Activated CD4-positive, alpha-beta T cell treated with anti-CD3 and anti-CD28 coated beads, Interleukin-2, amount 50 U/mL, for 24 hours (primary cell): ENCODE measurements at places on chromosomes 12 and 14.

DNA sequence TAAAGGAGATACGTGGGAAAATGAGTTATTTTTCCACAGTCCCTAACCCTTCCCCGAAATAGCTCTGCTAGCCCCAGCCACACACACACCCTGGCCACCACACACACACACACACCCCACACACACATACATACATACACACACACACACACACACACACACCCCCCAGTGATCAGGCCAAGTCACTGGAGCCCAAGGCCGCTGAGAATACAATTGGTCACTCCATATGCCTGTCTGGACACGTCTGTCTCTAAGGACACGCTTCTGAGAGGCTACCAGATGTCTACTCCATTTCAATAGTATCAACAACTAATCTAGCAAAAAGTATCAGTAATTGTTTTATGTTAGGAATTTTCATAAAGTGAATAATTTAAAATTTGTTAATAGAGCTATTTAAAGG lies 13.0 kb upstream of the DIABLO start:
- no peak for DNase-seq

GRCh38 chr14:34119107-34119858 lies 168.4 kb upstream of the EGLN3 start:
- DNase-seq, result no peak

DNA sequence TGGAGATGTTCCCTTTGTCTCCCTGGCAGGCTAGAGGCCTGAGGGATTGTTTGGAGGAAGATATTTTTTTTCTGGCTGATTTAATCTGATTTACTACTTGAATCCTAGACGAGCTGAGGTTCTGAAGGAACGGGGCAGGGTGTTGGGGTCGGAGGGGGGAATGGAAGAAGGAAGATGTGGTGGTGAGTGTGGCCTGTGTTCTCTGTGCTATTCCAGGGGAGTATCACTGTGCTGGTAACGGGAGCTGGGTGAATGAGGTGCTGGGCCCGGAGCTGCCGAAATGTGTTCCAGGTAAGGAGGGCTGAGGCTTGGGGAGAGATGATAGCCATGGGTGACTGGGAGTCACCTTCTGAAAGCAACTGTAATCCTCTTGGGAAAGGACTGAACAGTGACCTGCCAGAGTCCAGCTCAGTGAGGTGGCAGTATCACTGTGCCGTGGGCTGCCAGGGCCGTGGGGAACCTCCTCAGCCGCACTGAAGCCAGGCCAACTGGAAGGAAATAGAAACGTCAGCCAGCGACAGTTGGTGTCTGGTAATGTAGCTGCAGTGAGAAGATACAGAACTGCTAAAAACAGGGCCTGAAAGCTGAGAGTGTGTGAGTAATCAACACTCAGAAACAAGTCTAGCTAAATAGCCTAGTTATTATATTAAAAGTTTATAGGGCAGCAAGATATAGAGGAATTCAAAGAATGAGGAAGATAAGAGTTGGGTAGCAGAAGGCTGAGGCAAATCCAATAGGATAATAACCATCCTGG lies 7.9 kb downstream of the C1S start:
- DNase-seq, result no peak

GRCh38 chr12:55034218-55034617 lies 14.4 kb downstream of the NEUROD4 start:
- DNase-seq, result no peak

DNA sequence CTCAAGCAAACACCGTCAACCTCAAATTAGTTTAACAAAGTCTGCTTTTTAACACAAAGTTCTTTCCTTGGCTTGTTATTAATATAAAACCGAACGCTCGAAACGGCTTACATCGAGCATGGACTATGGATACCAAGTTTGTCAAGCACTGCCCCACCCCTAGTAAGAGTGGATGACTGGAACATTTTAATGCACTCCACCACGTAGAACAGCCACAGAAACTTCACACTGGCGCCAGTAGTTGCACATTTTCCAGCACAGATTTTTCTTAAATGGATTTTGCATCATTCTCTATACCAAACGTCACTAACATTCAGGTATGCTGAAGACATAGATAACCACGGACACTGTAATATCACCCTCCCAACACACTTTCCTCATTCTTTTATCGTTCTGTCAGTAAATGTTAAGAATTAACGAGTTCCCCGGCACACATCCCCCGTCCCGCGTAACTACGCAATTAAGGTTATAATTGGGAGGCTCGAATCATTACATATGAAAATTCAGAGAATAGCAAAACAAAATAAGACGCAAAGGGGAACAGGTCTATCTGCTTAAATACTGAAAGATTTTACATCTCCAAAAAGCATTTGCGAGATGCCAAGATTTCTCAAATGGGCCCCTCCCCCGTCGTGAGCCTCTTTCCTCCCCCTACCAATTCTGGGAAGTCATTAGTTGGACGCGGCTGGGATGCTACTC lies 990 bp downstream of the FERMT2 start:
- DNase-seq, result no peak

- no peak for DNase-seq
Observed at GRCh38 chr12:85588221-85588620, 248.0 kb downstream of the RASSF9 start.

- no peak for DNase-seq
Observed at GRCh38 chr12:12839873-12840579, 26.9 kb downstream of the DDX47 start.

GRCh38 chr12:15899282-15899870 lies 11.8 kb upstream of the DERA start:
- DNase-seq, result no peak

DNA sequence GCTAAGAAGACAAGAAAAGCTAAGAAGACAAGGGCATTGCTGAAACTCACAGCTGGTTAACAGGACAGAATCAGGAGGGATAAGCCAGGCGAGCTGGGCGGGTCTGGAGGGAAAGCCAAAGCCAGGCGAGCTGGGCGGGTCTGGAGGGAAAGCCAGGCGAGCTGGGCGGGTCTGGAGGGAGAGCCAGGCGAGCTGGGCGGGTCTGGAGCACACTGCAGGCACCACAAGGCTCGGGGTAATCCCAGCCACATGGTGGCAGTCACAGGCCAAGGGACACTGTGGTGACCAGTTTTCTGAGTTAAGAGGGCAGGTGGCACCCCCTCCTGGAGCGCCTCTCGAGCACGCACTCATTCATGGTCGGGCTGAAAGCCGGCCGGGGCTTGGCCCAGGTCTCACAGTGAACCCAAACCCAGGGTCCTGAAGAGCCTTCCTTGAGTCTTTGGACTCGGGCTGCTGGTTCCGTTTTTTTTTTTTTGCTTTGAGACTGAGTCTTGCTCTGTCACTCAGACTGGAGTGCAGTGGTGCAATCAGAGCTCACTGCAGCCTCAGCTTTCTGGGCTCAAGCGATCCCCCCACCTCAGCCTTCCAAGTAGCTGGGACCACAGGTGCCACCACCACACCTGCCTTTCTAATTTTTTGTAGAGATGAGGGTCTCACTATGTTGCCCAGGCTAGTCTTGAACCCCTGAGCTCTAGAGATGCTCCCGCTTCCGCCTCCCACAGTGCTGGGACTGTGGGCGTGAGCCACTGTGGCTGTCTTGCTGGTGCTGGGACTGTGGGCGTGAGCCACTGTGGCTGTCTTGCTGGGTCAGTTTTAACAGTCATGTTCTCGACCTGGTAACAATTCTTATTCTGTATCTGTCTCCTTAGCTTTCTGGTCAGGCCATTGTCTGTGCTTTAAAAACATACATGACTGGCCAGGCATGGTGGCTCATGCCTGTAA lies 40.2 kb downstream of the HSP90AA1 start:
- DNase-seq, result no peak

DNA sequence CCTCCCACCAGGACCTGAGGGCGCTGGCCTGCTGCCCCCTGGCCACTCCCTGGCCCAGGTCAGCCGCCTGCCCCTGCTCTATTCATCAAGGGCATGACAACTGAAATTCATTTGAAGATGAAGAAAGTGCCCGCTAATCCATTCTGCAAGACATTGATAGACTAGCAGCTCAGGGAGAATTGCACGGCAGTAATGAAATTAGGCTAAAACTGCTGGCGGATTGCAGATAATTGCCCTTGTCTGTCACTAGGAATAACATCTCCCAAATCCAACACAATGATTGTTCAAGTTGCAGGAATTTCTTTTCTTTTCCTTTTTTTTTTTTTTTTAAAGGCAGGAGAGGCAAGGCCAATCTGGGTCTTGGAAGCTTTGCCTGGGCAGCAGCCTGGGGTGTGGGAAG lies 44.5 kb downstream of the MVK start:
- DNase-seq, result no peak

DNA sequence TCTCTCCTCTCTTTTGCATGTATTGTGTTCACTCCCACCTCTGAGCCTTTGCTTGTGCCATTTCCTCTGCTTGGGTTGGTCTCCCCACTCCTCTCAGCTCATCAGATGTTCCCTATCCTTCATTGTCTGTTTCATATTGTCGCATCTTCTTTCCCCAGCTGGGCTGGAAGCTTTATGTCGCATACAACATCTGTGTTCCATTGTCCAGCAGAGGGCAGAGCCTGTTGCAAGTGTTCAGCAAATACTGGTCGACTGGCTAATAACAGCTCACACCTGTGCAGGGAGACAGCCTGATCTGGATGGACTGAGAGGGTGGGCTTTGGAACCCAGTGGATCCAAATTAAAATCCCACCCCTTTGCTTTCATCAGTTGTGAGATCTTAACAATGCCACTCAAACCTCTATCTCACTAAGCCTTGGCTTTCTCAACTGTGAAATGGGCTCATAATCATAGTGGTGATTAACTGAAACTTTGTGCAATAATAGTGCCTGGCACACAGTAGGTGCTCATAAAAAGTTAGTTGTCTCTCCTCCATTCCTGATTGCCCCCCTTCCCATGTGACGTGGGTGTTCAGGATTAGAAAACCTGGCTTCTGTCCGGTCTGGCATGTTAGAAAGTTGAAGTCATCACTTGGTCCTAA lies 75.8 kb downstream of the RIN3 start:
- no peak for DNase-seq

- no peak for DNase-seq
Observed at GRCh38 chr12:57086493-57087009, 2.4 kb upstream of the NAB2 start.

DNA sequence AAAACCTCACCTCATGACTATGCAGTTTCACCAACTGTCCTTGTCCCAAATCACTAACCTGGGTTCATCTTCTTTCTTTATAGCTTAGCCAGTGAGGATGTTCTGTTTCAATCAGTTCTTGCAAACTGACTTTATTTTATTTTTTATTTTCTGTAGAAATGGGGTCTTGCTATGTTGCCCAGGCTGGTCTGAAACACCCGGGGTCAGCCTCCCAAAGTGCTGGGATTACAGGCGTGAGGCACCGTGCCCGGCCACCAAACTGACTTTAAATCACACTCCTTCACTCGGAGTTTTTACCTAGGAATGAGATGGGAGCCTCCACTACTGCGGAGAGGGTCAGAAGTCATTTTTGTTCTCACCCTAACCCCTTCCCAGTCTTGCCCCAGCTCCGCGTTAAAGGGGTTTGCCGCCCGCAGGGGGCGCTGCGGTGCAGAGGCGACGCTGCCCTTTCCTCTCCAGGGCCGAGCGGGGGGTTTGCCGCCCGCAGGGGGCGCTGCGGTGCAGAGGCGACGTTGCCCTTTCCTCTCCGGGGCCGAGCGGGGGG lies 7.0 kb upstream of the B4GALNT3 start:
- no peak for DNase-seq

GRCh38 chr12:11876307-11876706 lies 194.4 kb upstream of the BCL2L14 start:
- DNase-seq, result no peak

GRCh38 chr12:110314308-110314707 lies 33.3 kb downstream of the ATP2A2 start:
- DNase-seq, result no peak

GRCh38 chr12:39905152-39905551 lies 200.7 kb downstream of the SLC2A13 start:
- no peak for DNase-seq

DNA sequence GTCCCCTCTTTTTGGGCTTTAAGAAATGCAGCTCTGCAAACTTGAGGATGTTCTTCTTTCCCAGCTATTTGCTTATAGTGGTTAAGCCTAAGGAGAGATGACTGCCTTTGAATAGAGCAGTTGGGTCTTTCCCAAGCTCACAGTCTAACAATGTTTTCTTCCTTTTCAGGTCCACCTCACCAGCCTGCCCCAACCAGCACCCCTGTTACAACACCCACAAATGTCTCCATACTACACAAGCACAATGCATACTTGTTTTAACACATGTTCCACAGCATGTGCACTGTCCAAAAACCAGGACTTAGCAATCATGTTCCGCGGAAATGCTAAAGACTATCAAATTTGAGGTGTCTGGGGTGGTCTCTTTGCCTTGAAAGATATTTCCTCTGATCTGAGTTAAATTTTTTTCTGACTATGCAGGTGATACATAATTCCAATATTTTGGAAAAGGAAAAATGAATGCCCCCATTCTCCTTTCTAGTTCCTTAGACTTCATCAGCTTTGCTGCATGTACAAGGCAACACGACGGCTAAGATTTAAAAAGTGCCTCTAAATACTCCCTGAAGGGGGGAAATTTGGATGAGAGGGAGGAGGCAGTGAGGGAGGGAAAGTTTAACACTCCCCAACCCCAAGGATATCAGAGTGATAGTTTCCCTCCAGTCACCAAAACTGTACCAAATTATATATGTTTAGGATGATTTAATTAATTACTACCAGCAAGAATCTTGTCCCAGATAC lies 6.6 kb upstream of the HOXC13 start:
- no peak for DNase-seq

GRCh38 chr12:101877806-101878242 lies 444 bp downstream of the DRAM1 start:
- no peak for DNase-seq

GRCh38 chr14:85444635-85445034 lies 85.3 kb upstream of the FLRT2 start:
- no peak for DNase-seq
